ENCODE measurements at places on chromosomes 5 and 9.

DNA sequence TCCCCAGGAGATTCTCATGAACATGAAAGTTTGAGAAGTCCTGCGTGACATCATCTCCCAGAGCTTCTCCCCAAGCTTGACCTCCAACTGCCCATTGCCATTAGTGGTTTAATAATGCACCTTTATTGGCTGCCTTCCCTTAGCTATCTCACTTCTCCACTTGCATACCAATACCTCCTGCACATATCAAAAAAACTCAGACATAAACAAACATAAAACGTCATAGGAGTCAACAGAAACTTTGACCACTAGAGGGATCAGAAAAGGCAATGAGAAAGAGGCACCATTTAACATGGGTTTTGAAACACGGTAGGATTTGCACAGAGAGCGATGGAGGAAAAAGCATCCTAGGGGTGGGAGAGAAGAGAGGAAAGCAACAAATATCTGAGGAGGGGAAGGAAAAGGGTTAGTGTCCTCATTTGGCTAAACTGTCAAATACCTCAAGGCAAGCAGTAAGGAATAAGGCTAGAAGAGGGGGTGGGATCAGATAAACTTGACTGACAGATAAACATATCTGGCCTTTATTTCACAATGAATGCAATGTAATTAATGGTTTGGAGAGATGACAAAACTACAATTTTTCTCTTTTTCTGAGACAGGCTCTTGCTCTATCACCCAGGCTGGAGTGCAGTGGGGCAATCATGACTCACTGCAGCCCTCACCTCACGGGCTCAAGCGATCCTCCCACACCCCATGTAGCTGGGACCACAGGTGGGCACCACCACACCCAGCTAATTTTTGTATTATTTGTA, 27.0 kb downstream of the GNAQ start:
- DNase-seq: no peak

DNA sequence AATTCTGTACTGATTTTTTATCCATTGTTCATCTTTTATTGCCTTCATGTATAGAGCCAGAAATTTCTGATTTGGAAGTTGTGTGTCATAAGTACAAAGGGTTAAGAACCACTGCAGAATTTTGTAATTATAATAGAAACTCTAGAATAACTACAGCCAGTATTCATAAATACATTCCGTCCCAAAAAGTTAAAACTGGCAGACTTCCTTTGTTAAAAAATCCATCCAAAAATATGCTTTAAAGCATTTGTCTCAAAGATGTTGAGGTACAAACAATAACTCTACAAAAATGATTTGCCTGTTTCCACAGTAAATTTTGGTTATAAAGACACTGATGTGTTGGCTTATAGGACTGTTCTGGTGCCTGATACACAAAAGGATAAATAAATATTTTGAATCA, 436.6 kb downstream of the DTWD2 start:
- no peak for DNase-seq

GRCh38 chr5:99187611-99188010, 258.8 kb upstream of the CHD1 start:
- DNase-seq: no peak

DNA sequence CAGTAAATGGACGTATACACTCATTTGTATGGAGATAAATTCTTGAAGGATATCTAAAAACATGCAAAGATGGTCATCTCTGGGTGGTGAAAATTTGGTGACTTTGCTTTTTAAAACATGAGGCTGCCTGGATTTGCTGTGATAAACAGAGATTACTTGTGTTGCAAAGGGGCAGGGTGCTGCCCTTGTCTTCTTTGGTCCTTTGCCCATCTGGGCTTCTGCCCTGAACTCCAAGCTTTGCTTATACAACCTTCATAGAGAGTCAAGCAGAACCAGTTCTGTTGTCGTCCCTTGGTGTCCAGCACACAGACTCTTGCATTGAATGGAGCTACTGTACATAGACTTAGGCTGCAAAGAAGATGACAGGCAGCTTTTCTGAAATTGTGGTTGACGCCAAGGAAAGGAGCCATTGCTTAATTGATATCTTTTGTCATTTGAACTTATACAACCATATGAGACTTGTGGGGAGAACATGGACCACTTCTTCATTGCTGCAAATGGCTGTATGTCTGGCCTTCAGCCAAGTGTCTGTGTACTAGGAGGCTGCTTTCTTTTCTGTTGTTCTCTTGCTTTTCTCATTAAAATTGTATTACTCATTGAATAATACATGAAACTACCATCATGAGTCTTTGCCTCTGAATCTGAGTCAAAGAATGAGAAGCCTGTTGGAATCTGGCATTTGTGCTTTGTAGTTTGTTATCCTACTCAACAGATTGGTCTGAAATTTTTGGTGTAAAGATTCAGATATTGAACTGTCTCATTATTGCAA, 152.5 kb downstream of the DMRT2 start:
- no peak for DNase-seq

- no peak for DNase-seq
These were observed 341.1 kb upstream of the RGMB start for GRCh38 chr5:98432378-98432777.

DNA sequence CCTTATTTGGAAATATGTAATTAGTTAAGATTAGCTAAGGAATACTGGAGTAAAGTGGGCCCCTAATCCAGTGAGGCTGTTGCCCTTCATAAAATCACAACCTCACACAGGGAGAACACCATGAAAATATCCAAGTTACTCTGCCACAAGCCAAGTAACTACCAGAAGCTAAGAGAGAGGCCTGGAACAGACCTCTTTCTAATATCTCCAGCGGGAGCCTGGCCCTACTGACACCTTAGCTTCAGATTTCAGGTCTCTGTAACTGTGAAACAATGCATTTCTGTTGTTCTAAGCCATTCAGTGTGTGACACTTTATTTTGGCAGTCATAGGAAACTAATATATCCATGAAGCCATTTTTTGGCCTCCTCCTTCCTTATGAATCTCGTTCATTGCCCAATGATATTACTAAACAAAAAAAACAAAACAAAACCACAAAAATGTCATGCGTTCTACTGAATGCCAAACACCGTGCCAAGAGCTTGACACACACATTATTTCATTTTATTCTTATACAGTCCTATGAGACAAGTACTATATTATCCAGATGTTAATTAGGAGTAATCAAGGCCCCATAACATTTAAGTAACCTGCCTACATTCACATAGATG, 699.0 kb downstream of the MAT2B start:
- no peak for DNase-seq

Data from NCI-H2081 (cell line).